ENCODE measurements at places on chromosomes 7 and 10. TPM values are rescaled to one million over a fixed set of nuclear protein-coding genes. Genes with fewer than 3 reads are reported as not detected.

DNA sequence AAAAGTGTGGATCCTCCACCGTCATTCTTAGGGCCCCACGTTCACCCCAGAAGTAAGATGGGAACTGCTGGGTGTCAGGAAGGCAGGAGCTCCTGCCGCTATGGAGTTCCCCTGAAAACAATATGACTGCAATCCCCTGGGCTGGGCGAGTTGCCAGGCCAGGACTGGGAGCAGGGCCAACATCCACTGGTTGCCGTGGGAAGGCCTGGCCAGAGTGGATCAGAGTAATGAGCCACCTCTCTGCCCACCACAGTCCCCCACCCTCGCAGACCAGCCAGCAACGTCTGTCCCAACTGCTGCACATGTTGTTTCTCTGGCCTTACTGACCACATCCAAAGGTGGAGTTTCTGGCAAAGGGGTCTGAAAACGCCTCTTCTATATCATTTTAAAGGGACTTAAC lies 86.6 kb downstream of the STRA8 start:
- H3K4me1 ChIP-seq: peaks cover 35% of the 10 kb centered on the region
- peak overlapping the region; percentile 28 for H3K27ac ChIP-seq
- H3K36me3 ChIP-seq: no peaks in the 10 kb centered on the region
- DNase-seq: peak; percentile 90

DNA sequence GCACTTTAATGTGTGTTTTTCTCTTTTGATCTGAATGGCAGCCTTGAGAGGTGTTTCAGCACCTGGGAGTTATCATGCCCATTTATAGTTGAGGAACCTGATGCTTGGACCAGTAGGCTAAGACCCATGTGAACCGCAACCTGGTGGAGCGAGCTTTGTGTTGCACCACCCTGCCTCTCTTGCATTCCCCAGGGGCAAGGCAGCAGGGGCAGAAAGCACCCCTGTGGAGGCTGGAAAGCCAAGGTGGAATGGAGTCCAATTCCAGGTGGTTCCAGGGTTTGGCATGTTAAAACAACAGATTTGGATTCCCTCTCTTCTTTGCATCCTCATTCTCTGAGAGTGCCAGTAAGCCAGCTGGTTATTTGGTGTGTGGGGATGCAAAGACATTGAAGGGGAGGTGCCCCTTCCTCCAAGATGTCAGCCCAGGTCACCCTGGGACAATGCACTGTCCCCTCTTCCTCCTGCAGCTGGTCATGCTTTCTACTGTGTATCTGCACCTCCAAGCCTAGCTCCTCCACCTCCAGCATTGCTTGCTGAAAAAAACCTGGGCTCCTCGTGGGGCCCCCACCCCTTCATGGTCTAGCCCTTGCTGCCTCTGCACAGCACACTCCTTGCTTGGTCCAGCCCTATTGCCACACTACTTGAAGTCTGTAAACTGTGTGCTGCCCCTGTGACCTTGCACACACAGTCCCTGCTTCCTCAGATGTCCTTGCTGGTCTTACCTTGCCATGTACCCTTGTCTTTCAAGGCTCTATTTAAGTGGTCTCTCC lies 5.6 kb upstream of the CDH23 start:
- peaks cover 48% of the 10 kb centered on the region for H3K27me3 ChIP-seq
- no peak for DNase-seq
- no peaks in the 10 kb centered on the region for H3K36me3 ChIP-seq
- no peaks in the 10 kb centered on the region for H3K4me1 ChIP-seq

The PLXDC2 gene
- 2.5 TPM for polyA plus RNA-seq

- H3K27me3 ChIP-seq: no peaks in the 10 kb centered on the region
- H3K36me3 ChIP-seq: no peaks in the 10 kb centered on the region
- H3K27ac ChIP-seq: no peak overlapping the region
- peaks cover 2% of the 10 kb centered on the region for H3K4me1 ChIP-seq
- no peak overlapping the region for H3K4me3 ChIP-seq
Measured at GRCh38 chr10:73935895-73936294, 25.0 kb downstream of the PLAU start.

DNA sequence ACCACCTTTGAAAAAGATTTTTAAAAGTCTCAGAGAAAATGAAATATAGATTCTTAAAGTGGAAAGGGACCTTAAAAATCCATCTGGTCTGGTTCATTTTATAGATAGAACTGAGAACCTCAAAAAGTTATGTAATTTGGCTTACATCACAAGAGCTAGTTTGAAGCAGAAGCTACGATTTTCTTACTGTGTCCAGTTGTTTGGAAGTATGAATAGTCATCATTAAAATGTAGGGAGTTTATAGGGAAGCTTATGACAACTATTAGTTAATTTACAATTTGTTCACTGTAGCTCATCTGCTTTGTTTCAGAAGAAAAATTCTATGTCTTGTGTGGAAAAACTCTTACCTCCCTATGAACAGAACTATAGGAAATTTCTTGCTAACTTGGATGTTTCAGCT lies 26.9 kb downstream of the ZEB1 start:
- no peak overlapping the region for H3K4me3 ChIP-seq
- H3K4me1 ChIP-seq: no peaks in the 10 kb centered on the region
- no peaks in the 10 kb centered on the region for H3K27me3 ChIP-seq
- no peaks in the 10 kb centered on the region for H3K36me3 ChIP-seq
- H3K27ac ChIP-seq: no peak overlapping the region
- no peak for DNase-seq

- H3K27me3 ChIP-seq: peaks cover 20% of the 10 kb centered on the region
- no peak overlapping the region for H3K4me3 ChIP-seq
- DNase-seq: peak; percentile 87
- H3K27ac ChIP-seq: no peak overlapping the region
Measured at GRCh38 chr10:101287997-101288635, 58.9 kb upstream of the LBX1 start.

DNA sequence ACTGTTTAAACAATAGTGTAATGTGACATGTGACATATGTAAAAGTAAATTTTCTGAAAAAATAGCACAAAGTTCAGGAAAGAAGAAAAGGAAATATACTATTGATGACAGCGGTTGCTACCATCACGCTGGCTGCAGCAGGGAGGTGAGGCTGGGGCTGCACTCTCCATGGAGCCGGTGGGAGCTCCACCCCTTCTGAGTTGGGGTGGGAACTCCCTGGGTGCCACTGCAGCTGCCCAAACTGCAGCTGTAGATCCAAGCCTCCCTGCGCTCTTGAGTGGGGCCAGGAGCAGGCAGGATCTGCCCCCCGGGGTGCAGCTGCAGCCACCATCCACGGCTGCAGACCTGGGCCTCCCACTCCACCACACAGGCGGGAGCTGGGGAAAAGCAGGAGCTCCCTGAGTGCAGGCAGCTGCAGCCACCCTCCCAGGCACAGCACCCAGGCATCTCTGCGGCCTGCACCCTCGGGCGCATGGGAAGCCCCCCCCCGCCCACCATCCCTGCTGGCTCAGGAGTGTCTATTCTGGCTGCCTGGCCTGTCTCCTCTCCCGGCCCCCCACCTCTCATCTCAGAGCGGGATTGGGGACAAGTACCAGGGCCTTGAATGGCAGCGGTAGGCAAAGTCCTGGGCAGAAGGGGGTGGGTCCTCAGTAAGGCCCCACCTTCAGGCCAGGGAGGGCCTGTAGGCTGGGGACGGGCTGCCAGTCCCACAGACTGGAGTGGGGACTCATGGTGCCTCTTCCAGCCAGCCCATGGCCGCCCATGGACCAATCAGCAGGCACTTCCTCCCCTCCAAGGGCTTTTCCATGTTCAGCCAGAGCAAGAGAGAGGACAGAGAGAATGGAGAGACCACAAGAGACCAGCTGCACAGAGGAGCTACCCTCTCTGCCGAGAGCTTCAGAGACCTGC lies 50.1 kb downstream of the TNS3 start:
- H3K27ac ChIP-seq: no peak overlapping the region
- H3K36me3 ChIP-seq: peaks cover 27% of the 10 kb centered on the region
- no peak overlapping the region for H3K4me3 ChIP-seq
- no peak for DNase-seq

DNA sequence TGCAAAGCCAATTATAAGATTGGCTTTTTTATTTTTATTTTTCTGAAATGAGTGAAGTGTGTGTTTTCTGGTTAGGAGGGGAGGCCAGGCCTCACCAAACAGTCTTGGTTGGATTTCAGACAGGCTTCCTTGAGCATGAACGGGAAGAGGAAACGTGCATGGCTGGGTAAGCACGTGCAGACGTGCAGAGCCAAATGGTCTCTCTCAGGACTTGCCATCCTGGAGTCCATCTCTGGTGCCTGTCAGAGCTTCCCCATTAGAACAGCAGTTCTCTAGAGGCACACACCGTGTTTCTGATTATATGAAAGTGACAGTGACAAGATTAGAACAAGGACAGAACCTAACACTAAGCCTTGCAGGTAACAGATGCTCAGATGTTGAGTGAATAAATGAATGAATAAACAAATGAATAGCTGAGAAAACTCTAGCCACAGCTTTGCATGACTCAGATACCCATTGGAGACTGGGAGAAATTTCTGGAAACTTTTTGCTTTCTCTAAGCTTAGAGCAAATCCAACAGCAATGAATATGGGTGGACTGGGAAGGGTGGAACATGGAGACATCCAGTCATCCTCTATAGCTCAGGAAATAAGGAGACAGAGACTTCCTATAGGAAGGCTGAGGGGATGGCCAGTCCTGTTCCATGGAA lies 11.8 kb upstream of the CALD1 start:
- H3K27me3 ChIP-seq: no peaks in the 10 kb centered on the region
- no peak overlapping the region for H3K4me3 ChIP-seq
- no peak overlapping the region for H3K27ac ChIP-seq

The CYP2C19 gene
- polyA plus RNA-seq: not detected

- peak; percentile 61 for DNase-seq
- H3K36me3 ChIP-seq: peaks cover 5% of the 10 kb centered on the region
- H3K27ac ChIP-seq: no peak overlapping the region
- H3K4me3 ChIP-seq: peak overlapping the region; percentile 71
- no peaks in the 10 kb centered on the region for H3K27me3 ChIP-seq
Measured at GRCh38 chr7:100476903-100477870, 1.8 kb downstream of the TSC22D4 start.

DNA sequence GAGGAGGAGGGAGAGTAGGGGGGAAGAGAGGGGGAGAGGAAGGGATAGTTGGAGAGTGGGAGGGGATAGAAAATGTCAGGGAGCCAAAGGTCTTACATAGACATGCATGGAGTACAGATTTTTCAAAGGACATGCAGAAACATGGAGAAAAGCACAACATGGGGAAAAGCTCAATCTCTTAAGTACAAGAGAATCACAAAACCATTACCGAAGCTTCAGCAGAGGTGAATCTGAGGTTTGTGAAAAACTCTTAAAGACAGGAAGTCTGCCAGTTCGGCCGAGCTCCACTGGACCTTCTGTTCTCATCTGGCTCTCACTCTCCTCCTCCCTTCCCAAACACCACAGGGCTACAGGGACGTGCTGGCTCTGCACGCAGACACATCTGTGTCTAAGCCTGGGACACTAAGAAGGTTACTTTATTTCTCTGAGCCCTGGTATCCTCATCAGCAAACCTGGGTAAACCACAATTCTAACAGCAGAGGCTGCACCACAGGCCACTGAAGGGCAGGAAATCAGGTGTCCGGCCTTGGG lies 133.9 kb downstream of the COBL start:
- no peak overlapping the region for H3K27ac ChIP-seq
- H3K36me3 ChIP-seq: no peaks in the 10 kb centered on the region
- H3K4me3 ChIP-seq: no peak overlapping the region
- H3K4me1 ChIP-seq: no peaks in the 10 kb centered on the region
- DNase-seq: no peak

DNA sequence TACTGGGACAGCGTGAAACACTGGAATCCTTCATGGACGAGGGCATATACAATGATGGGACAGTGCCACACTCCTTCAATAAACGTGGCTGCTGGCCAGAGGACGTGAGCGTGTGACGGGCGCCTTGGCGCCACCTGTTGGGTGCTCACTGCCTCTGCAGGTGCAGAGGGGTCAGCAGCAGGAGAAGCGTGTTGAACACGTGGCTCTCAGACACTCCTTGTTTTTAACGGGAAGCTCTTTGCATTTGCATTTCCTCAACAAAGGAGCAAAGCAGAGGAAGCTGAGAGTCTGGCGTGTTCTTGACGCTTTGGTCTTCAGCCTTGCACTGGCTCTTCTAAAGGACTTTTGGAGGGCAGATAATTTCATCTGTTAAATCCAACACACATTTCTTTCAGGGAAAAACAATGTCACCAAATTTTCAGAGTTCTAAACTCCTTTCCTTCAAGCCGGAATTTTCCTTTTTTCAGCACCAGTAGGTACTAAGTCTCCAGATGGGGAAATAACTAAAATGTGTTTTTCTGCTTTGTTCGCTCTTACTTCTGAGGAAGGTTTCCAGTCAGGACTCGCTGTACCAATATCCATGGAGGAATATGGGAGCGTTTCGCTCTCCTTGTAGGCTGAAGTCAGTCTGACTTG lies 2.9 kb upstream of the GET4 start:
- DNase-seq: peak; percentile 93
- no peaks in the 10 kb centered on the region for H3K27me3 ChIP-seq
- peak overlapping the region; percentile 58 for H3K27ac ChIP-seq
- H3K36me3 ChIP-seq: peaks cover 52% of the 10 kb centered on the region
- peaks cover 22% of the 10 kb centered on the region for H3K4me1 ChIP-seq

- no peak overlapping the region for H3K4me3 ChIP-seq
- no peak overlapping the region for H3K27ac ChIP-seq
- 0 out of 2 replicates have a peak, but pooled peaks cover 11% of the 10 kb centered on the region for H3K4me1 ChIP-seq
- DNase-seq: no peak
- H3K27me3 ChIP-seq: no peaks in the 10 kb centered on the region
Measured at GRCh38 chr7:128041203-128041602, 10.0 kb upstream of the LRRC4 start.

- H3K4me3 ChIP-seq: no peak overlapping the region
- H3K4me1 ChIP-seq: no peaks in the 10 kb centered on the region
- no peaks in the 10 kb centered on the region for H3K36me3 ChIP-seq
- H3K27ac ChIP-seq: no peak overlapping the region
- no peaks in the 10 kb centered on the region for H3K27me3 ChIP-seq
- no peak for DNase-seq
Measured at GRCh38 chr7:28297801-28298459, 114.4 kb upstream of the CREB5 start.

DNA sequence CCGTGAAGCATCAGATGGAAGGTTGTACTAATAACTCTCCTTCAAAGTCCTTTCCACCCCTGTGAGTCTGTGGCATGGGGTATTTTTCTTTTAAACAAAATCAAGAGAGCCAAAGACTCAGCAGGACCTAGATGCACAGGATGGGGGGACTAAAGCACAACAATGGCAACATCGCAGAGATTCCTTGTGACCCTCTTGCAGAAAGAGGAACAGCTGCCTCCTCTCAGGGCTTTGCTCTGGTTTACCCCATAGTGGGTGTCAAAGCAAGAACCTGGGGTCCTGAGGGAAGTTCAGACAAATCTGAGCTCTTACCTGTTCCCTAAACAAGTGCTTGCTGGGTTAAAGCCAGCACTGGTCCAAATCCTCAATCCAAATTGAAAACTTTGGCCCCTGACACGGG lies 39.2 kb downstream of the FGF8 start:
- H3K36me3 ChIP-seq: no peaks in the 10 kb centered on the region
- H3K27me3 ChIP-seq: peaks cover 14% of the 10 kb centered on the region
- H3K4me1 ChIP-seq: no peaks in the 10 kb centered on the region

GRCh38 chr10:133440633-133441285 lies 13.0 kb upstream of the SCART1 start:
- no peaks in the 10 kb centered on the region for H3K27me3 ChIP-seq
- no peak overlapping the region for H3K27ac ChIP-seq
- H3K4me1 ChIP-seq: no peaks in the 10 kb centered on the region
- H3K4me3 ChIP-seq: no peak overlapping the region

The MYOF gene
- 134 TPM for polyA plus RNA-seq

Data from SK-N-SH (cell line).